ENCODE measurements at places on chromosomes 3 and 15. TPM values are rescaled to one million over a fixed set of nuclear protein-coding genes. Genes with fewer than 3 reads are reported as not detected.

- no peaks in the 10 kb centered on the region for H3K36me3 ChIP-seq
- H3K27ac ChIP-seq: no peak overlapping the region
- DNase-seq: no peak
These were observed 113.7 kb upstream of the PRTG start for GRCh38 chr15:55856506-55857164.

DNA sequence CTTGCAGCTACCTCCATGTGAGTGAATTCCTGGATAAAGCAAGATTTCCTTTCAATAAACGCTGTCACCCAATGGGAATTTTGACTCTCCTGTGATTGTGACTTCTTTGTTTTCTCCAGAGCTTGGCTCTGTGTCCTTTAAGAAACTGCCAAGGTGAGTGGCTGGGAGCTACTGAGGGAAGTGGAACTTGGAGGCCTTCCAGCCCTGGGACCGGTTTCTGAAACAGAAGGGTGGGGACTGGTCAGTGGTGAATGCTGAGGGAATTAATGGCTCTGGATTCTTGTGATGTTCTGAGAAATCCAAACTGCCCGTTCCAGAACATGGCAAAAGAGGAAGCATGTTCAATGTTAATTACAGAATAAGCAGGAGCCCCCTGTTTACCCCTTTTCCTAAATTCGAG is 41.1 kb upstream of the MYZAP start:
- H3K4me3 ChIP-seq: no peak overlapping the region
- DNase-seq: no peak
- peaks cover 70% of the 10 kb centered on the region for H3K36me3 ChIP-seq
- no peaks in the 10 kb centered on the region for H3K27me3 ChIP-seq
- H3K4me1 ChIP-seq: peaks cover 27% of the 10 kb centered on the region

DNA sequence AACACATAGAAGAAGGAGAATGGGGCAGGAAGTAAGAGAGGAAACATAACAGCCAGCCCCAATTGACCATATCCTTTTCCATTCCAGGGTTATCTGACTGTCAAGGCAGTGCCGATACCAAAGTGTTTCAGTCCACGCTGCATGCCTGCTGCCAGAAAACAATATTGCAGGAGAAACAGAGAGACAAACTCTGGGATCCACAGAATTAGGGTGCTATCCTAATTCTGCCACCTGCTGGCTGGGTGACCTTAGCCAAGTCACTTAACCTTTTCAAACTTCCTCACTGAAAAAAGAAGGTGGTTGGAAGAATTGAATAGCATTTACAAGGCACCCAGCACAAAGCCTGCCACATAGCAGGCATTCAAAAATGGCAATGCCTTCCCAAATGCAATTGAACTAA is 32.0 kb downstream of the GLB1 start:
- H3K36me3 ChIP-seq: peaks cover 29% of the 10 kb centered on the region
- H3K4me3 ChIP-seq: no peak overlapping the region
- H3K27ac ChIP-seq: no peak overlapping the region
- peaks cover 10% of the 10 kb centered on the region for H3K4me1 ChIP-seq
- H3K27me3 ChIP-seq: no peaks in the 10 kb centered on the region

- no peak for DNase-seq
- no peaks in the 10 kb centered on the region for H3K4me1 ChIP-seq
- no peak overlapping the region for H3K27ac ChIP-seq
- no peaks in the 10 kb centered on the region for H3K27me3 ChIP-seq
These were observed 216.3 kb downstream of the SATB1 start for GRCh38 chr3:18208856-18209255.

GRCh38 chr3:170809007-170809974 is 60.7 kb downstream of the RPL22L1 start:
- no peak overlapping the region for H3K27ac ChIP-seq

Gene GPR87
- 0.23 TPM for total RNA-seq
